ENCODE measurements at places on chromosomes 2 and 18.

DNA sequence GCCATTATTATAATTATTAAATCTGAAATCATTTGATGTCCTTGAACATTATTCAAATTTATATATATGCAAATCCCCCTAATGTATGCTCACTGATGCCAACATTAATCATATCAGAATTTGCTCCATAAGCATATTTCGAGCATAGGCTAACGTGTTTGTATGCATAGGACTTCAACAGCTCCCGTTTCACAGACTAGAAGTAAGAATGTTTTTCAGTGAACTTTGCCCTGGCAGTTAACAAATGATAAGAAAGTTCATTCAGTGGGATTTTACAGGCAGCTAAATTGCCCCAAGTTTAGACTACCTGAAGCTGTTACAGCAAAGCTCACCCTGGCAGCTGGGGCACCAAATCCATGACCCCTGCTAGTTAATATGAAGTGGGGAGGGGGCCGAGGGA lies 272.0 kb downstream of the LNPK start:
- no peak for DNase-seq

DNA sequence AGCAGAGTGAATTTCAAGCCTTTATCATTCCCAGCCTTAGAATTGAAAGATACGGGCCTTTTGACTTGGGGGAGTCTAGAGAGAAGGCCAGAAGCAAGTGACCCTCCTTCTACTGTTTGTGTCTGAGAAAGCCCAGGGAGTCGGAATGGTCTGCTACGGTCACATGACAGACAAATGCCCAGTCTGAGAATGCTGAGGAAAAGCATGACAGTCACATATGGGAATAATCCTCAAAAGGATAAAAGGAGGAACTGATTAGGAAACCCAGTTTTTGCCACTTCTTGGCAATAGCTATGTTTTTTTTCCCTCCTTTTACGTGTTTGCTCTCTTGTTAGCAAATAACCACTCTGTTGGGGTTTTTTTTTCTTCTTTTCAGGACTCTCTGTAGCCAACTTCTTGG lies 38.1 kb upstream of the HNRNPA3 start:
- DNase-seq, result no peak

DNA sequence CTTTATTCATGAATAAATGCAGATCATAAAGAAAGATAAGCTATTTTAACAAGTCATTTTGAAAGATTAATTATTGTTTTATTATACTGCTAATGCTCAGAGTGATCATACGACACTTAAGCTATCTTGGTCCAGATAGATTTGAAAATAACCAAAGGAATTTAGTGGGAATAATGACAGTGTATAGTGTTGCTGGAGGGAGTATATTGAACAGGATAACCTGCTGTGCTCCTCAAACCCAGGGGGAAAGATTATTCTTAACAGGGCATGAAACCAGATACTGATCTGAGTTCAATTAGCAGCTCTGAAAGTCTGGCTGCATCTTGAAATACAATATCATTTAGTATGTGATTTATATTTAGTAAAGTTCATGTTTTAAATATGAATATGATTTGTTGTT lies 216.3 kb upstream of the ITGA4 start:
- no peak for DNase-seq

DNA sequence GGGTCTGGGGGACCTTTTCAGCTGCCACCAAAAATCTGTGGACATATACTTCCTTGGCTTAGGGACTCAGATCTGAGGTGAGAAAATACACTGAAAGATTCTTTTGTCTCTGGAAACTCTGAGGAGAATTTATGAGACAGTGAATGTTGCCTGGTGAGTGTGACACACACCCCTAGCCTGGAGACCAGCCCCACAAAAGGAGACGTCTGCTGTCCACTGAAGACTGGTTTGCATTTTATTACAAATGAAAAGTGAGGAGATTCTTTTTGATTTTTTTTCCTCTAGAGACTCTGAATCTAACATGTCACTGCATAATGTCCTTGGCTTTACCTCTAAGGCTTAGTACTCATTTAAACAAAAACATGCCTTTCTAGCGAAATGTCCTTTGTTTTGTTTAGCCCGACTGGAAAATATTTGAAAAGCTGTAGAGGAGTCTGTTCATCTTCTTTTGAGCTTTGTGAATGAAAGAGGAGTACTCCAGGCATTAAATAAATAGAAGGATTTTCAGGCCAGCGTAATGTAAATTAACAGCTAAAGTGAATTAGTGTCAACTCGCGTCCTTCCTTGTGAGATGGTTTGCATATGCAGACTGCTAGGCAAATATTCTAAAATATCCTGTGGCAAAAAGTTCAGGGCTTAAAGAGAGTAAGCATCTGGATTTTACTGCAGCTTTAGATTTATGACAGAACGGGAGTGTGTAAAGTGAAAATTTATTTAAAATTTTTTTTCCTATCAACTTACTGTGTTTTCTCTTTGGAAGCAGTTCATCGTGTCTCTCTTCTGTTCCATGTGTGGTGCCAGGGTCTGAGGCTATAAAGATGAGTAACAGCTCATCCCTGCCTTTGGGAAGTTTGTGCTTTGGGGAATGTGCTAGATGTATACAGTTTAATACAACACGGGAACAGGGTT lies 125.4 kb downstream of the VWA3B start:
- DNase-seq, result no peak

GRCh38 chr18:73118121-73118816 lies 250.5 kb upstream of the NETO1 start:
- no peak for DNase-seq

GRCh38 chr2:38073211-38074057 lies 2.5 kb downstream of the CYP1B1 start:
- DNase-seq, result no peak

- DNase-seq, result no peak
Observed at GRCh38 chr2:48319863-48320262, 210.1 kb upstream of the STON1 start.

DNA sequence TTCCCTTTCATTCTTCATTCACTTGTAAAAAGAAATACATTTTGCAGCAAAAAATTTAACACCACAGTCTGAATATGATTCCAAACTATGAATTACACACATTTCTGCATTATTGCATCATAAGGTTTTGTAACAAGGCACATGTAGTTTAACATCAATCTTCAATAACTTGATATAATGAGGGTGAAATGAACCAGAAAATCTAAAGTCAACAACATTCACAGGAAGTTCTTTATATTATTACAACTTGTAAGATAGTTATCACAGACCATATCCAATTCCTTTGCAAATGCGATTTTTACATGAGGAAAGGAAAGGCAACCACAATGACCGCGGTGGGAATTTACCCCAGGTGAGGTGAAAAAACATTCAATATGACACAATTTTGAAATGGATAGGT lies 213.3 kb downstream of the NAPG start:
- DNase-seq, result no peak

GRCh38 chr2:177537213-177537612 lies 144.6 kb downstream of the AGPS start:
- no peak for DNase-seq

DNA sequence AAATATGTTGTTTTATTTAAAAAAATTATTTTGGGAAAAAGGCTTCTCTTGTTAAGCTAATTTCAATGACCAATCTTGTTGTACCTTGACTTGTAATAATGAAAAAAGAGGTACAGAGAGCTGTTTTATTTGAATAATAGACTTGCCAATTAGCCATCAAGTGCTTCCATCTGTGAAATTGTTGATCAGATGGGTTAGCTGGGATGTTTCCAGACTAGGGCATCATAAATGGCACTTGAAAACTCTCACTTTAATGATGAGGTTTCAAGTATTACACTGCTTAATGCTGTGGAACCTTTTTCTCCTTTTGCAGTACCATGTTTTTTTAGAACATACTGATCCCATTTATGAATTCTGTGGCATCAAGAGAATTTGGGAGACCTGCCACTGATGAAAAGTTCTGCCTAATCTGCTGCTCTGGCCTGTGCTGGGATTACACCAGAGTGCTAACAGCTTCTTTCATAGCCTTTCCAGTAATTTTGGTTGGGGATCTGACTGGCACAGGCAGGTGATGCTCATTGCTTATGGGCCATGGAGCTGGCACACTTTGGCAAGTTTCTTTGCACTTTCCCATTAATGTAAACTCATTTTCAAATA lies 24.2 kb downstream of the PSMD14 start:
- DNase-seq, result no peak

- no peak for DNase-seq
Observed at GRCh38 chr2:216181351-216181750, 72.2 kb downstream of the XRCC5 start.

DNA sequence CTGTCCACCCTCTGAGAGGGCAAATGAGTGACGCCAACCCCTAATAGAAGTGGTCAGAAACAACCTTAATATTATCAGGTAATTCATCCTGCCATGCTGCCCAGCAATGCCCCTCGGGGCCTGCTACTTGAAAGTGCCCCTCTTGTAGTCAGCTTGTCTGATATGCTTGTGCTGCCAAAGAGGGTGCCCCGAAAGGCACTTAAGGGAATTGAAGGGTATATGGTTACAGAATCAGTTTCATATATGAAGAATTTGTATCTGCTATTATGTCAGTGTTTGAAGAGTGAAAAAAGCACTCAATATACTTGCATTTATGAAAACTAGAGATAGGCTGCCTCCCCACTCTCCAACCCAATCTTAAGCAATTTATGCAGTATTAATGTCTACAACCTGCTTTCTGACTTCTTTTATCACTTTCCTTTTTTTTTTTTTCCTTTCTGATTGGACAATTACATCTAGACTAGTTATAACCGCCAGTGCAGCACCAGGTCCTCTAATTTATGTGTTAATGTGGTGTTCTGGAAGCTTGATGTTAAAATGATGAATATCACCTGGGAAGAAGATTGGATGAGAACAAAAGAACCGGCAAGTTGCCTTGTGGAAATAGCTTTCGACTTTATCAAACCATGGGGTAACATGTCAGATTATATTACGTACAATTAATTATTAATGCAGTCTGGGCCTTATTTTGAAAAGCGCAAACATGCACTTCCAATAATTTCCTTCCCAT lies 646.9 kb upstream of the ACVR2A start:
- DNase-seq, result no peak

- DNase-seq, result no peak
Observed at GRCh38 chr2:232498452-232498851, 10.8 kb upstream of the ECEL1 start.

- DNase-seq, result peak; percentile 1
Observed at GRCh38 chr2:205640716-205641115, 41.6 kb upstream of the NRP2 start.

GRCh38 chr2:234565842-234566619 lies 69.2 kb upstream of the ARL4C start:
- DNase-seq, result no peak

- no peak for DNase-seq
Observed at GRCh38 chr2:113184531-113185230, 10.9 kb downstream of the PSD4 start.

- no peak for DNase-seq
Observed at GRCh38 chr2:43495727-43496126, 100.1 kb downstream of the THADA start.

DNA sequence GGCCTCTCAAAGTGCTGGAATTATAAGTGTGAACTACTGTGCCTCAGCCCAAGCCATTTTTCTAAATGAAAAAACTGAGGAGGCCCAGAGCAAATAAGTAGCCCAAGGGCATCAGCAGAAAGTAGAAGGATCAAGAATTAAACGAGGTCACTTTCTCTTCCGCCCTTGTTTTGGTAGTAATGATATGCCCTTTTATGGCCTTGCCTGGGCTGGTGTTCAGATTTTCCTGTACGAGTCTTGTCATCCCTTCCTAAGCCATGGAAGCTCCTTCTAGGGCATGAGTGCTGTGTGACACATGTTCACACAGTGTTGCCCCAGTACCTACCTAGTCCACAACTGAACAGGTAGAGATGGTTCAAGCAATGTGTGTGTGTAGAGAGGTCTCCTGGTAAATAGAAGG lies 6.6 kb downstream of the HPCAL1 start:
- no peak for DNase-seq

DNA sequence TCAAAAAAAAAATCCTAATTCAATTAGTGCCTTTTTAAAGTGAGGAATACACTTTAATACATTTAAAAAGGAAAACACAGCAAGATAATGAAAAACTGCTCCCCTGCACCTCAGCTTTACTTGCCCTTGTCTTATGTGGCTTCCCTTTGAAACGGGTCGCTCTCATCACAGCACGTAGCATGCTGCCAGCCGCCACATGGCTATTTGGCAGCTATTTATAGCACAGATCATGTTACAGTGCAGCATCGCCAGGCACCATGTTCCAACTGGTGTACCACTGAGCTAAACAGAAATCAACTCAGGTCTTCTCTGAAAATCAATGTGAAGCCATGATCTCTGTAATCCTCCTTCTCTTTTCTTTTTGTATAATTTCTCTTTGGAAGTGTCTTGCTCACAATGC lies 65.1 kb downstream of the TMEM182 start:
- DNase-seq, result no peak

DNA sequence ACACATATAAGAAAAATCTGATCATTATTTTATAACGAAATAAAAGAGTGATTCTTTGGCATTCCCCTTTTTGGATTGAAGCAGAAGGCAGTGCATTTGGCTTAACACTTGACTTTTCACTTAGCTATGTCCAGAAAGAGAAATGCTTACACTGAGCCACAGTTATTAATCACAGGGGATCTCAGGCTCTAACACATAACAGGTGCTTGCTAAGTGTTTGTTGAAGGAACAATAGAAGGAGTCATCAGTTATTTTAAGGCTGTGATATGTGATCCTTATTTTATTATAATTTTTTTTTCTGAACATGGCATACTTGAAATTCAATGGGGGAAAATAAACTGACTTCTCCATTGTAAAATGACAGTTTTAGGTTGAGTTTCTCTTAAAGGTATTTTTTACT lies 209.5 kb downstream of the UBE2E3 start:
- no peak for DNase-seq

DNA sequence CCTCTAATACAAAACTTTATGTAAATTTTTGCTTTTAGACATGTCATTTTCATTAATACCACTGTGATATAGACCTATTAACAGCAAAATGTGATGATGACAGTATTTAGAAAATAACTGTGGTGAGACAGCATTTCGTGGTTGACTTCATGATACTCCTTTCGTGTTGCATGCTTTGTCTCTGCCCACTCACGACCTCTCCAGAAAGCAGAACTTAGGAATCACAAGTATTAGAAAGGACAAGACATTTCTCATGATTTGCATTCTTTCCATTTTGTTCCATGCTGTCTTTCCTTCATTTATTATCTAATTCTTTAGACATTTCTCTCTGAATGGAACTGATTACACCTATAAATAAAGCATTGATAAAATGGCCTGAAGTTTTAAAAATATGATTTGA lies 85.2 kb upstream of the POU3F3 start:
- no peak for DNase-seq

DNA sequence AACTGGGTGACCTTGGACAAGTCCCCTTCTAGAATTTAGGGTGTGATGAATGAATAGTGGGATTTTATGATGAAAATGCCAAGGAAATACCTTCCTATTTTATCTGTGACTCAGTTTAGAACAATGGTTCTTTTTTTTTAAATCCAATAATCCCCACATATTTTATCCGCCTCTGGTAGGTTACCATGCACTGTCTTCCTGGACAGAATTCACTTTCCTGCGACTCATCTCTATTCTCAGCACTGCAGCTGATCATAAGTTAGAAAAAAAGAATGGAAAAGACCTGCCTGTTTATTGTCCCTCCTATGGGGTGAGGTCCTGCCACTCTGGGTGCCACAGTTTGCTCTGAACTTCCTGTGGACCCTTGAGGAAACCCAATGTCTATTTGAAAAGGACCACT lies 73.1 kb downstream of the IRS1 start:
- DNase-seq, result no peak
